A549 treated with RU486 at 1 μM for 4 hours (cell line): ENCODE measurements at places on chromosomes 4 and X. TPM values are rescaled to one million over a fixed set of nuclear protein-coding genes. Genes with fewer than 3 reads are reported as not detected.

Gene CXCL10
- total RNA-seq, result 0.08 to 0.27 TPM (median 0.13 TPM) in 3 of 5 replicates, not detected in the others

Gene F8A2
- not detected in 5 replicates for total RNA-seq

Gene IL2
- total RNA-seq, result not detected in 5 replicates

Gene MAGEA12
- 0.08 to 0.20 TPM (median 0.13 TPM) in 4 of 5 replicates, not detected in the other for total RNA-seq

Gene ABCB7
- 14.2 to 17.7 TPM (median 16.7 TPM) in 5 replicates for total RNA-seq

Gene DMRTC1
- total RNA-seq, result not detected in 5 replicates

Gene IGSF1
- 0.27 to 0.36 TPM (median 0.31 TPM) in 5 replicates for total RNA-seq

Gene SPIN2A
- total RNA-seq, result 0.08 to 0.15 TPM (median 0.14 TPM) in 3 of 5 replicates, not detected in the others

Gene HTR2C
- not detected in 5 replicates for total RNA-seq

Gene CLDN34
- total RNA-seq, result not detected in 5 replicates

Gene CSN1S1
- not detected in 5 replicates for total RNA-seq

Gene HSD17B13
- 0.06 to 0.07 TPM in 2 of 5 replicates, not detected in the others for total RNA-seq

Gene RHOH
- total RNA-seq, result 0.07 to 0.26 TPM (median 0.15 TPM) in 3 of 5 replicates, not detected in the others

Gene MAGEA2
- not detected in 5 replicates for total RNA-seq
